Liver (tissue), 10 donors: ENCODE measurements at places on chromosomes 1 and 21. TPM values are rescaled to one million over a fixed set of nuclear protein-coding genes. Genes with fewer than 3 reads are reported as not detected.

Gene TMEM269
- not detected for polyA plus RNA-seq

DNA sequence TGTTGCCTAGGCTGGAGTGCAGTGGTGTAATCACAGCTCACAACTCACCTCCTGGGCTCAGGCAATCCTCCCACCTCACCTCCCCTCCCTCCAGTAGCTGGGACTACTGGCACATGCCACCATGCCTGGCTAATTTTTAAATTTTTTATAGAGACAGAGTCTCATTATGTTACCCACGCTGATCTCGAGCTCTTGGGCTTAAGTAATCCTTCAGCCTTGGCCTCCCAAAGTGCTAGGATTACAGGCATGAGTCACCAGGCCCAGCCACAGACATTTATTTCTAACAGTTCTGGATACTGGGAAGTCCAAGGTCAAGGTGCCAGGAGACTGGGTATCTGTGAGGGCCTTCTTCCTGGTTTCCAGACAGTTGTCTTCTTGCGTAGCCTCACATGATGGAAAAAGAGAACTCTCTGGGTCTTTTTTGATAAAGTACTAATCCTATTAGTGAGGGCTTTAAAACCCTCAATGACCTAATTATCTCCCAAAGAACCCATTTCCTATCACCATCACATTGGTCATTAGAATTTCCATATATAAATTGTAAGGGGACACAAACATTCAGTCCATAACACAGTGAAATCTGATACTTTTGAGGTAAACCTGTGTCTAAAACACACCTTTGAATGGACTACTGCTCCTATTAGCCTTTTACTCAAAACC lies 67.9 kb downstream of the PHACTR4 start:
- DNase-seq: no peak
- peak overlapping the region; percentile 49 for H3K27ac ChIP-seq
- H3K27me3 ChIP-seq: no peaks in the 10 kb centered on the region

Gene ELF3
- polyA plus RNA-seq: 29.0 TPM

DNA sequence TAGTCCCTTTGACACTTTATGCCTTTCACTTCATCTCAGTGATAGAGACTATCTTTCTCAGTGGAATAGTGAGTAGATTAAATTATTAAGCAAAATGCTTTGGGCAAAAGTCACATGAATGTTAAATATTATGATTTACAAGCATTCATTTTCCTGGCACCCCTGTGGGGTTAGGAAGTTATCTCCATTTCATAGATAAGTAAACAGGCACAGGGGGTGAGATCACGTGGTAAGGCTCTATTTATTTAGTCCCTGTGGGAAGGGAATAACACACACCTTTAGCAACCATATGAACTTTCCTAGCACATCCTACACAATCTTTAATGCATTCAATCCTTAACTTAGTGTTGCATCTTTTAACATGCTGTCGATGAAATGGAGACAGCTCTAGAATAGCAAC lies 12.3 kb downstream of the PSMB2 start:
- H3K4me3 ChIP-seq: no peak overlapping the region
- H3K4me1 ChIP-seq: peaks cover 3% of the 10 kb centered on the region
- H3K36me3 ChIP-seq: peaks cover 13% of the 10 kb centered on the region
- no peaks in the 10 kb centered on the region for H3K27me3 ChIP-seq

DNA sequence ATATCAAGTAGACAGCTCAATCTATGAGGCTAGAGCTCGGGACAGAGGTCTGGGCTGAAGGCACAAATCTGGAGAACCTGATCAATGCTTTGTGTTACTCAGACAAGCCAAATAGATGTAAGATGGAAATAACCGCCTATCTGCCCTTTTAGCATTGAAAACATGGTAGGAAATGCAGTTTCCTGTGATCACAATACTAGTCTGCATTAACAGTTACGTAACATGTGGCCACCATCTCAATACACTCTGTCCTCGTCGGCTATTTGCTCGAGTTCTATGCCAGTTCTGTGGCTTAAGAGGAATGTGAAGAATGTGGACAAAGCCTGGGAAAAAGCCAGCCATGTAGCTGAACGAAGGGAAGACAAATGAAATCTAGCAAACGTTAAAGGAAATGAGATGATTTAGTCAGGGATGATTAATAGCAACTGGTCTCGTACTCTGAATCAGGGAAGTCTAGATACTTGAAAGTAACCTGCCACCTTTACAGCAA lies 73.3 kb downstream of the HSF2BP start:
- peaks cover 10% of the 10 kb centered on the region for H3K4me1 ChIP-seq
- H3K27ac ChIP-seq: peak overlapping the region; percentile 57
- H3K36me3 ChIP-seq: no peaks in the 10 kb centered on the region
- H3K4me3 ChIP-seq: no peak overlapping the region
- H3K27me3 ChIP-seq: no peaks in the 10 kb centered on the region
